ENCODE measurements at places on chromosomes 4 and X.

DNA sequence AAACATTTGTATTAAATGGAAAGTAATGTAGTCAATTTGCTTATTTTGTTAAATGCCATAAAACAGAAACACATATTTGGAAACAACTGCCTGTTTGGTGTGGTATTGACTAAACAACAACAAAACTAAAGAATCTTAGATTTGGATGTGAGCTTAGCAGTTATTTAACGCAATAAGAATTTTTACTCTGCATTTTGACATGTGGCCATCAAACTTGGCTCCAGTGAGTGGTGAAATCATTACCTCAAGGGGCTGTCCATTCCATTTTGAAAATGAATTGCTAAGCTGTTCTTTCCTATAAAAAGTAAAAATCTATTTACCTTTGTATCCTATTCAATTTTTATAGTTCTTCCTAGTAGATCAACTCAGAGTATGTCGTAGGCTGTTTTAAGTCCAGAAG, 84.2 kb downstream of the DKK2 start:
- DNase-seq = no peak

DNA sequence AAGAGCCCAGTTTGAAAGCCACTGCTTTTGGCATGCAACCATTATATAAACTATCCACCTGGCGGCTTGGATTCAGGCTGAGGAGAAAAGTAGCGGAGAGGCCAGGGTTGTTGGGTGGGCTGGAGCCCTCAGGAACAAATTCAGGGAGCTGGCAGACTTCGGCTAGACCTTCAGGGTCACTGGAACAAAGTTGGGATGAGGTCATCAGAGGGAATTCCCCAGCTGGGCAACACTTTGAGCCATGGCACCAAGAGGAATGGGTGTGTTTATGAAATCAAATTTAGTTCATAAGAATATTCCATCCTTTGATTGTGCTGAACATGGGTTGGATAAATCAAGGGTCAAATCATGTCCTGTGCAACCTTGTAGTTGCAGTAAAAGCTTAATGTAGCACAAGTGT, 22.0 kb downstream of the MTMR1 start:
- no peak for DNase-seq

DNA sequence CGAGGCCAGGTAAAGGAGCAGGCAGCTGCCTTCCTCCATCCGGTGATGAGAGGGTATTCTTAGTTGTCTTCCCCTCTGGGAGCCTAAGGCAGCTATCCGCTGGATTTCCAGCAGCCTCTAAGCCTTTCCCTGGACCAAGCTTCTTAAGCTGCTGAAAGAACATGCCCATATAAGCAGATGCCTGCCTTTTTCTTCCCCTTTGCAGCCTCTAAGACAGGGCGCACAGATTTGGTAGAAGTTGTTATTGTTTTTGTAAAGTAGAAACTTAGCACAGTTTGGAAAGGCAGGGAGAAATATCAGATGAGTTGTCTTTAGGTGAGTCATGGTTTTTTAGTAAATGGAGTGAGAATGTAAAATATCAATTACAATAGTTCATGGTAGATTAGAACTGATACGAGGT, 210.8 kb downstream of the ARHGAP10 start:
- DNase-seq = no peak

- DNase-seq = no peak
Observed at GRCh38 chr4:26837993-26838842, 22.4 kb upstream of the STIM2 start.

GRCh38 chr4:83748711-83749110, 212.8 kb downstream of the GPAT3 start:
- no peak for DNase-seq

DNA sequence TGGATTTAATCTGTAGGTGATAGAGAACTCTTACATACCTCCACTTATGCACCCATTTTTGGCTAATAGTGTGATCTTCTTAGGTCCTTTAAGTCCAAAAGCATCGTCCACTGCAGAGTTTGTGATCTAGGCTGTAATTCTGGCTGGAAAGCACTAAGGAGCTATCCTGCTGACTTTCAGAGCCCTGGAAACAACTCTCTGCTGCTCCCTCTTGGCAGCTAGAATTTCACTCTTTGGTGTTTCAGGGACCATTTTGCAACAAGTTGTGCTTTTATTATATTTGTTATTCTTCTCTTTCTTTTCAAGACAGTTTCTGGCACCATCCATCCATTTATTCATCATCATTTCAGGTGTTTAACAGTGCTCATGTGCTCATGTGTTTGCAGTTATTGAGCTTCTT, 130.0 kb downstream of the RBM46 start:
- peak; percentile 14 for DNase-seq

Measured in HuH-7 (cell line).